ENCODE measurements at places on chromosomes 12 and 14.

GRCh38 chr12:5954661-5955060 lies 9.6 kb upstream of the ANO2 start:
- DNase-seq, result no peak

DNA sequence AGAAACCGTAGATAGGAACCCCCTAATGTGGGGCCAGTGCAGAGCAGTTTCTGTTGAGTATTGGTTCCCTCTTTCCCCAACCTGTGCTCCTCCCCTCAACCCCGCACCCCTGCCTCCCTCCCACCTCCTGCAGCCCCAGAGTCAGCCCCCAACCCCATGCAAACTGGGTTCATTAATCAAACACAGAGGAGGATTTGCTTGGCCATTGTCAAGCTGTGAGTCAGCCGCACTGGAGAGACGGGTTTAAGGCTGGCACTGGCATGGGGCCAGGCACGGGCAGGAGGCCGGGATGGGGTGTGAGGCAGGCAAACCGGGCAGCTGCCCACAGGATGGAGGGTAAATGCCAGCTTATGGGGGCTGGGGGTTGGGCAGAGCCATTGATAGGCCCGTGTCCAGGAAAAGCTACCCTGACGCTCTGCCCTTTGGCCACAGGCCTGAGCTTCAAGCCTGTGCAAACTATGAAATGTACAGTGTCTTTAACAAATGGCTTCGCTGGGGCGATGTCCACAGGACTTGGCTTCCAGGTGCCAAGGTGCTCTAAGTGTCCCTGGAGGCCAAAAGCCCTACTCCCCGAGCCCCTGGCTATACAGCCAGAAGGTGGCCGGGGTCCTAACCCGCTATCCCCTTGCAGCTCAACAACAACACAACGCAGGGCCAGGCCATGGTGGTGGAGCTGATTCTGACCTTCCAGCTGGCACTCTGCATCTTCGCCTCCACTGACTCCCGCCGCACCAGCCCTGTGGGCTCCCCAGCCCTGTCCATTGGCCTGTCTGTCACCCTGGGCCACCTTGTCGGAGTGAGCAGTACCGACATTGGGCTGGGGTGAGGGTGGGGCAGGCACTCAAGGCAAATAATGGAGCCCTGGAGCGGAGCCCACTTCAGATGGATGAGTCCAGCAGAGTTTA lies 1.4 kb downstream of the AQP5 start:
- no peak for DNase-seq

- DNase-seq, result no peak
Measured at GRCh38 chr14:93969082-93969828, 7.1 kb downstream of the ASB2 start.

- no peak for DNase-seq
Measured at GRCh38 chr12:31008961-31009840, 64.5 kb upstream of the DDX11 start.

DNA sequence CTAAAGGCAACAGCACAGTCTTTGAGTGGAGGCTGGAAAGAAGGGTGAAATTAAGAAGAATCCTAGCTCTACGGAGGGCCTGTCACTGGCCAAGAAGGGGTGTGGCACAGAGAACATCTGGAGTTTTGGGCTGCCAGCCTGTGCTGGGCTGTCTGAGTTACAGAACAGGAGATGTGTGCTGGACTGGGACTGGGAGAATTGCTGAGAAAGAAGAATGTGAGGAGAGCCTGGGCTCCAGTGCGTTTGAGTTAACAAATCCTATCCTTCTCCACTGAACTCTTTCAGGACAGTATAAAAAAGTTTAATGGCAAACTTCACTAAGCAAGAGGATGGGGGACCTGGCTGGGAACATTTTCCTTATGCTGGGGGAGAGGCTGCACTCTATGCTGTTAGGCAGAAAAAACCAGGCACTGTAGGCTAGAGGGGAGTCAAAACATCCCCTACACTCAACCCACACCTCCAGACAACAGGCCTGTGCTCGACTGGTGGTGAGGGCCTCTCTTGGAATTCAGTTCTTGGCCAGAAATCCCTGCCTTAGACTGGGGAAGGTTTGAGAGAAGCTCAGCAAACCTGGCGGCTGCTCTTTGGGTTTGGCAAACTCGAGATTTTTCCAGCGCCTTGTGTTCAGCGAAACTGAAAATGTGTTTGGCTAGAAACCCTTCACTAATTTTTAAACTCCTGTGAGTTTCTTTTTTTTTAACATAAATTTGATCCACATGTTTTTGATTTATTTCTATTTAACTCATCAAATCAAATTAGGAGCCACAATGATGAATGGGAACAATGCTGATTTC lies 217.3 kb downstream of the MON2 start:
- DNase-seq, result peak; percentile 84

GRCh38 chr14:101336183-101336582 lies 225.1 kb upstream of the DIO3 start:
- no peak for DNase-seq

- no peak for DNase-seq
Measured at GRCh38 chr12:131487388-131488124, 223.3 kb upstream of the SFSWAP start.

DNA sequence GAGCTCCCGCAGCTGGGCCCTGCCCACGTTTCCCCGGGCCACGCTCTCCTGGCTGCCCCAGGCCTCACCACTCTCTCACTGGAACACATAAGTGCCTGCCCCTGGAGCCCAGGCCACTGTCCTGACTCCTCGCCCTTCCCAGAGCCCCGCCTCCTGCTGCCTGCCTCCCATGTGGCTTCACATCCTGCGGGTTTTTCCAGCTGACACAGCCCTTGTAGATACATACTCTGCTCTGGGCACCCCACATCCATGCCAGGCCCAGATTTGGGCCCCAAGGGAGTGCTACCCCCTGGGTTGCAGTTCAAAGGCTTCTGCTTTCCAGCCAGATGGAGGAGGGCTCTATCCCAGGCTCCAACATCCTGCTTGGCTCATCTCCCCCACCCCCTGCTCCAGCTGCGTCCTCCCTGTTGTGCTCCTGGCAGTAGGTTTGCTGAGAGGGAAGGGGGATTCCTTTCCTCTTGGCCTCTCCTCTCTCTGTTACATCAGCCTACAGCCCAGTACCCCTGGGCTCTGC lies 60.1 kb downstream of the TSPAN9 start:
- peak; percentile 73 for DNase-seq

DNA sequence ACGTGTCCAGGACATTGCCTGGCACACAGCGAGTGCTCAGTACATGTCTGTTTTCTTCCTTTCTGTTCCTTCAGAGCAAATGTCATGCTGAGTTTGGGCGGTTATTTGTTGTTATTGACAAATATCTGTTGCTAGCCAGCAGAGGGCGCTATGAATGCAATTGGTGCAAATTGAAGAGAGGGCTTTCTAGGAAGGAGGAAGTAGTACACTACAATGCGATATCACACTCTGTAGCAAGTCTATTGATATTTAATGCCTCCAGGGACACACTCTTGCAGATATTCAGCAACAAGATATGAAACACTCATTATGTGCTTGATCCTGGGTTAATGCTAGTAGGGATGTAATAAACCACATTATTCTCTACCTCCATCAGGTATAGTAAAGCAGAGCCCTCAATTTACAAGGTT lies 267.3 kb upstream of the SRRM4 start:
- peak; percentile 72 for DNase-seq

- DNase-seq, result no peak
Measured at GRCh38 chr12:68403711-68404110, 71.5 kb upstream of the MDM1 start.

DNA sequence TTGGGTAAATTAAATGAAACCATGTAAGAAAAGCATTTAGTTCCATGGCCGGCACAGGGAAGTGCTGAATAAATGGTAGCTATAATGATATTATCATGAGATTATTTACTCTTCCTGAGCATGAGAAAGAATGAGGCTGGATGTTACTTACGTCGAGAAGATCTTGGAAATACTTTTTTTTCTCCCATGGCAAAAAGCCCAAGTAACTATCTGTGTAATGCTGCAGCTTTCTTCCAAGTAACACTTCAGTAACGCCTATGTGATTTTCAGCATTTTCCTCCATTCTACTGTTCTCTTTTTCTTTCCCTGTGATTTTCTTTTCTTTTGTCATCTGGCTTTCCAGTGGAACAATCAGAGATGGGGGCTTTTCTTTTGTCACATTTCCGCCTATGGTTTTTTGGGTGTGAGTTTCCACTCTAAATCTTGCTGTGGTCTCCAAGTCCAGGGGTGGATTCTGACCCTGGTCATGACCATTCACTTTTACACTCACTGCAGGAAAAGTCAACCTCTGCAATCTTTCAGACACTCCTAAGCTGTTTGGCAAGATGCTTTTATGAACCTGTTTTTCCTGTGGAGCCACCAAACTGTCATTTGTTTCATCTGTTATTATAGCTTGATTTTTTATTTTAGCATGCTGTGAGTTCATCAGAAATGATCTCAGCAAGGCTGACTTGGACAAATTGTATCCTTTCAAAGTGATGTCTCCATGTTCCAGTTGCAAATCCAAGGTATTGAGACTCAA lies 25.0 kb upstream of the SYCP3 start:
- DNase-seq, result no peak

DNA sequence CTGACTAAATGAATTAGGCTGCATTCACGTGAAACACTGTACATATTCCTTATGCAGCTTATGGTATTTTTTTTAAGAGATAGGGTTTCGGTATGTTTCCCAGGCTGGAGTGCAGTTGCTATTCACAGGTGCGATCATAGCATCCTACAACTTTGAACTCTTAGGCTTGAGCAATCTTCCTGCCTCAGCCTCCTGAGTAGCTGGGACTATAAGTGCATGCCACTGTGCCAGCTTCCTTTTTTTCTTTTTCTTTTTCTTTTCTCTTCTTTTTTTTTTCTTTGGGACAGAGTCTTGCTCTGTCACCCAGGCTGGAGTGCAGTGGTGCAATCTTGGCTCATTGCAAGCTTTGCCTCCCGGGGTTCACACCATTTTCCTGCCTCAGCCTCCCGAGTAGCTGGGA lies 35.8 kb upstream of the SPPL3 start:
- DNase-seq, result no peak

GRCh38 chr12:83046019-83046418 lies 359.3 kb downstream of the TMTC2 start:
- no peak for DNase-seq

GRCh38 chr12:6840761-6841515 lies at the start of gene GNB3:
GNB3 (plus strand) TSS chr12:6840925; CDS start chr12:6841288, 363 bp downstream.
- DNase-seq, result peak; percentile 57

GRCh38 chr14:52377940-52378339 lies 63.8 kb downstream of the PTGER2 start:
- no peak for DNase-seq

DNA sequence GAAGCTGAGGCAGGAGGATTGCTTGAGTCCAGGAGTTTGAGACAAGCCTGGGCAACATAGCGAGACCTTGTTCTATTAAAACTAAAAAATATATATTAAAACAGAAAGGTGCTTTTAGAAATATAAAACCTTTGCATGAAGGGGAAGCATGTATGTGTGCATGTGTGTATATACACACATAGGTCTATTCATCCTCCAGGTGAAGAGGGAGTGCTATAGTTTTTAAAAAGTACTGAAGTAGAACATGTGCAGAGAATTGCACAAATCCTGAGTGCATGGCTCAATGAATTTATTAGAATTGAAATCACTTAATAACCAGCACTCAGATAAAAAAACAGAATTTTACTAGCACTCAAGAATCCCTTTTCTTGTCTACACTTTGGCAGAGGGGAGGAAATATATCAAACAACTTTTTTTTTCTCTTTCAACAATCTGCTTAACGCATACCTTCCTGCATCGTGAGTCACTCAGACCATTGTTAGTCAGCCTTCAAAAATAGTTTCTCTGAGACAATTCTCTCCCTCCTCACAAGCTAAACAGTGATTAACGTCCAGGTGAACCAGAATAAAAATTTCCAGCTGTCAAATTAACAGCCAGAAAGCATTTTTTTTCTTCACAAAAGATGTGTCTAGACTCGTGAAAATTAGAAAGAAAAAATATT lies 17.7 kb upstream of the NEDD1 start:
- no peak for DNase-seq

DNA sequence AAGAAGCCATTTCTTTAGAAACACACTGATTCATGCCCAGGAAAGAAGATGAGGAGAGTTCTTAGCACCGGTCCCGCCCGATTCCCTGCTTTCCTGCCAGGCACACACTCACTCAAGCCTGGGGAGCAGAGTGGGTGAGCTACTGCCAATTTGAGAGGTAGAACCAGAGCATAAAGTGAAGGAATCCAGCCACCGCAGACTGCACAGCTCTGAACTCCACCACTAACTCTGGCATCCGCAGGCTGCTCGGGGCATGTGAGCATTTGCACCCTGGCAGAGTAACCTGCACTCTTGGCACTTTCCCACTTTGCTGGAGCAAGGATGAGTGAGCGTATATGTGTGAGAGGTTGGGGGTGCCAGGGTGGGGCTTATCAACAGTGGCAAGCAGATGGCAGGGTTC lies 4.0 kb upstream of the SYNDIG1L start:
- no peak for DNase-seq

DNA sequence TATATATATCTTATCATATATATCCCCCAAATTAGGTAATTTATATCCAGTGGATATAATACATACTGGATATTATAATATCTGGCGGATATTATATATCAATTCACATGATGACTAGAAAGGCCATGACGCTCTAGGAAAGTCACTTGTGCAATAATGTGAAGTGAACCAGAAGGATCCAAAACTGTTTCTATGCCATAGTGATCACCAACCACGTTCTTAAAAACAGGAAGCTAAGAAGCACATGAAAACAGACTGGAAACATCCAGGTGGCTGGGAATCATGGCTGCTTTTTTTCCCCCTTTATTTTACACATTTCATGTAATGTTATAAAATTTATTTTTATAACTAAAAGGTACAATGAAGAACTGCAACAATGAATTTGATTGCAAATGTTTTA lies 1.4 kb downstream of the GUCY2C start:
- DNase-seq, result no peak

GRCh38 chr12:121288158-121288845 lies 8.2 kb downstream of the CAMKK2 start:
- no peak for DNase-seq

- no peak for DNase-seq
Measured at GRCh38 chr14:39860596-39861228, 428.5 kb upstream of the FBXO33 start.

- DNase-seq, result no peak
Measured at GRCh38 chr14:98959958-98960616, 311.9 kb downstream of the BCL11B start.

DNA sequence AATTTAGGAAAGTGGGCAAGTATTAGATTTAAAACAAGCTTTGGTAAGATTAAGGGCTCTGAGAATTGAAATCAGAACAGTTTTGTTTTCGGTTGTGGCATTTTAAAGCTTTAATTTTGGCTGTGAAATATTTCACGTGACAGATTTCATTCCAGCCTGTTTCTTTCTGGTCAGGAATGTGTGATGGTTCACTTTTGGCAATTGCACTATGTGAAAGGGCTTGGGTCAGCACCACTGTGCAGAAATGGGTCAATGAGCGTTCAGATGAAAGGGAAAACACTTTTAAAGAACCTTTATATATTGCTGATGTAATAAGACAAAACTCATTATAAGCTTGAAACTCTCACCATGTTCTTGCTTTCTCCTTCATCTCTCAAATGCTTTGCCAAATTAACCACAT lies 17.1 kb downstream of the NUBPL start:
- no peak for DNase-seq

GRCh38 chr12:67630373-67631088 lies 18.0 kb upstream of the DYRK2 start:
- peak; percentile 20 for DNase-seq

- no peak for DNase-seq
Measured at GRCh38 chr14:65184032-65184764, 81.9 kb upstream of the MAX start.

All from eye (tissue), 1 donor.